ENCODE measurements at places on chromosomes 6 and 20.

- no peak for DNase-seq
Measured at GRCh38 chr6:119791736-119792135, 442.2 kb upstream of the MAN1A1 start.

- no peak for DNase-seq
Measured at GRCh38 chr20:43383026-43383795, 74.5 kb upstream of the SRSF6 start.

DNA sequence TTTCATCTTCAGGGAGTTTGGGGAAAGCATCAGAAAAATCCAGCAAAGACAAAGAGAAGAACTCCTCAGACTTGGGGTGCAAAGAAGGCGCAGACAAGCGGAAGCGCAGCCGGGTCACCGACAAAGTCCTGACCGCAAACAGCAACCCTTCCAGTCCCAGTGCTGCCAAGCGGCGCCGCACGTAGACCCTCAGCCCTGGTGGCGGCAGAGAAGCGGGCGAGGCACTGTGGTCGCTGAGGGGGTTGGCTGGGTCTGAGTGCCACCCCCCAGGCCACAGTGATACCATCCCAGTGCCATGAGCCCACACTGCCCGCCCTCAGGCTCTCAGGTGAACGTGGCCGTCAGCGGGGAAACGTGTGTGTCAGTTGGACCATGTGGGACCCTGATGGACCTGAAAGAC, 3.2 kb downstream of the MRGBP start:
- DNase-seq: no peak

DNA sequence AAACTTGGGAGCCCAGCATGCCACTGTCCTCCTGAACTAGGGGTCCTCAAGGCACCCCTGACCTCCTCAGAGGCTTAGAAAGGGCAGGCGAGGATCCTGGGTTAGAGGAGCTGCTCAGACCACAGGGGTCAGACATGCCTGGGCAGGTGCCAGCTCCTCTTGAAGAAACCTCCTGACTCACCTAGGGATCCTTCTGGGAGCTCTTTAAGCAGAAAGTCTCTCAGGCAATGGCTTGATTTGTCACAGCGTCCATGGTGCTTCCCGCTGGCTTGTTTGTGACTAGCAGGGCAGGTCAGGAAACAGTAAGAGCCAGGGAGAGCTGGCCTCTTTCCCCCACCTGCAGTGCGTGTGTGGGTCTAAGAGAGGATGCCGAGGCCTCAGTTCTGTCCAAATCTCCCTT, 174.5 kb upstream of the SNX9 start:
- no peak for DNase-seq

- DNase-seq: no peak
Measured at GRCh38 chr20:12957968-12958367, 50.8 kb upstream of the SPTLC3 start.

Measured in T-helper 9 cell (primary cell).